ENCODE measurements at places on chromosomes 11 and 22.

GRCh38 chr22:22700631-22701030, 56.2 kb downstream of the GGTLC2 start:
- DNase-seq: no peak

DNA sequence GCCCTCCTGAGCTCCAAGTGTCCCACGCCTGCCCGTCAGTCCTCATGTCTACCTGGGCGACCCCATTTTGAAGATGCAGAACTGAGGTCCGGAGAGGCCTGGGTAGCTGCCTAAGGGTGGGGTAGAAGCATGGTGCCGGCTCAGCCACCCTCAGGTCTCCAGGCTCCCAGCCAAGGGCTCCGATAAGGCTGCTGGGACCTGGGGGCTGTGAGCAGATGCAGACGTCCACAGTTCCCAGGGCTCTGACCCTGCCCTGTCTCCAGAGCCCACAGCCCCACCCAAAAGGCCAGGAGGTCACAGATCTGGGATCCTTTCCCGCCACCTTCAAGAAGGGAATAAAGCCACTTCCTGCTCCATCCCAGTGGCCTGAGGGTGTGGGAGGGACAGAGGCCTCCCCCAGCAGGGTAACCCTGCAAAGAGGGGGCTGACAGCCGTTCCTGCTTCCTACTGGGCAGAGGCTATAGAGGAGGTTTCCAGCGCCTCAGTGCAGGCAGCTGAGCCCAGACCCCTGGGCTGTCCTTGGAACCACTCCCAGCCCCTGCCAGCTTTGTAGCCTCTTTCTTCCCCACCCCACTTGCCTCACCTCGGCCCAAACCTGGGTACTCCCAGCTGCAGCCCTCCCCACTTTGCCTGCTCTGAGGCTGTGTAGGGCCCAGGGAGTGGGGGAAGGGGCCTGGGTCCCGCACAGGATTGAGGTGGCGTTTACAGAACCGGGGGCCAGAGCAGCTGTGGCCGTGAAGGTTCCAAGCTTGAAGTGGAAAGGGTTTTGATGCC, 85.5 kb downstream of the CDKN1C start:
- DNase-seq: peak; percentile 21

- DNase-seq: no peak
Measured at GRCh38 chr22:36753120-36753802, 22.7 kb downstream of the IFT27 start.

DNA sequence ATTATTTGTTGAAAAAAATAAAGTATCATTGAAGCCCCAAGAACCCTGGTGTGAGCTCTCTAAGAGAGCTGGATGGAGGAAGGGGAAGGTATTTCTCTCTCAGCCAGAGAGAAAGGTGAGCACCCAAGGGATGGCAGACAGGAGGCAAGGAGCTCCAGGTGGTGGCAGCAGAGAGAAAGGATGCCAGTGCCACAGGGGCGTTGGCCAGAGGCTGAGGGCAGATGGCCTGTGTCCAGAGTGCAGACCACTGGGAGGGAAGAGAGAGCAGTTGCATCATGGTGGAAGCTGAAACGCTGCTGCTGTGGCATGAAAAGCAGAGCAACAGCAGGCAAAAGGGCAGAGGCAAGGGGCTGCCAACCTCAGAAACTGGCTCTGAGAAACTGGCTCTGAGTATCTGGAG, 8.5 kb downstream of the SPON1 start:
- peak; percentile 57 for DNase-seq

GRCh38 chr22:30080805-30081204, 541 bp downstream of the HORMAD2 start:
- DNase-seq: no peak

- no peak for DNase-seq
Measured at GRCh38 chr11:73218830-73219215, 742 bp downstream of the P2RY2 start.

DNA sequence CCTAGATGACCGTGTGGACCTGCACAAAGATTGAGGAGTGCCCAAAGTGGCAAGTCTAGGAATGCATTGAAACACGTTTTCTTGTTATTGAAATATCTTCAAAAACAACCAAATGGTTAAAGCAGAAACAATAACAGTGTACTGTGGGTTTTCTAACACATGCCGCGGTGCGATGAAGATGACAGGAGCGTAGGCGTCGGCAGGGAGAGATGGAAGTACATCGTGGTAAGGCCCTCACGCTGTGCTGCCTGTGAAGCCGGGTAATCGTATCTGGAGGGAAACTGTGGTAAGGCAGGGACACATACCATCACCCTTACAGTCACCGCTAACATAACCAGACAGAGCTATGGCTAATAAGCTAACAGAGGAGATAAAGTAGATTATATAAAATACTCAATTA, 261.4 kb downstream of the TBC1D22A start:
- no peak for DNase-seq

- peak; percentile 91 for DNase-seq
Measured at GRCh38 chr11:72041364-72042063, 38.8 kb downstream of the NUMA1 start.

GRCh38 chr22:50581950-50582492, 628 bp downstream of the CHKB start:
- no peak for DNase-seq

DNA sequence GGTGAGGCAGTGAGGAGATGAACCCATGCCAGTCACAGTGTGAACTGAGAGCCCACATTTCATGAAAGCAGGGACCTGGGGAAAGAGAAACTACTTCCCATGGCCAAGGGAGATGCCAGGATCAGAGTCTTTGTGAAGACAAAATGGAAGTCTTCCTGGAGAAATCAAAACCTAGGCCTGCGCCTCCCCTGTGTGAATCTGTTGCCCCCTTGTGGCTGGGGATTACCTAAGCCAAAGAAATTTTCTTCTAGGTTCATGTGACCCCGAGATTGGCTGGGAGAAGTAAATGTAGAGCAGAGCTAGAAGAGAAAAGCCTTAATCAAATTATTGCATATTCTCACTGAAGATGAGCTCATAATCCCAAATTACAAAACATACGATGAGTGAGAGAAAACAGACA, 1075.3 kb downstream of the TBC1D22A start:
- no peak for DNase-seq

DNA sequence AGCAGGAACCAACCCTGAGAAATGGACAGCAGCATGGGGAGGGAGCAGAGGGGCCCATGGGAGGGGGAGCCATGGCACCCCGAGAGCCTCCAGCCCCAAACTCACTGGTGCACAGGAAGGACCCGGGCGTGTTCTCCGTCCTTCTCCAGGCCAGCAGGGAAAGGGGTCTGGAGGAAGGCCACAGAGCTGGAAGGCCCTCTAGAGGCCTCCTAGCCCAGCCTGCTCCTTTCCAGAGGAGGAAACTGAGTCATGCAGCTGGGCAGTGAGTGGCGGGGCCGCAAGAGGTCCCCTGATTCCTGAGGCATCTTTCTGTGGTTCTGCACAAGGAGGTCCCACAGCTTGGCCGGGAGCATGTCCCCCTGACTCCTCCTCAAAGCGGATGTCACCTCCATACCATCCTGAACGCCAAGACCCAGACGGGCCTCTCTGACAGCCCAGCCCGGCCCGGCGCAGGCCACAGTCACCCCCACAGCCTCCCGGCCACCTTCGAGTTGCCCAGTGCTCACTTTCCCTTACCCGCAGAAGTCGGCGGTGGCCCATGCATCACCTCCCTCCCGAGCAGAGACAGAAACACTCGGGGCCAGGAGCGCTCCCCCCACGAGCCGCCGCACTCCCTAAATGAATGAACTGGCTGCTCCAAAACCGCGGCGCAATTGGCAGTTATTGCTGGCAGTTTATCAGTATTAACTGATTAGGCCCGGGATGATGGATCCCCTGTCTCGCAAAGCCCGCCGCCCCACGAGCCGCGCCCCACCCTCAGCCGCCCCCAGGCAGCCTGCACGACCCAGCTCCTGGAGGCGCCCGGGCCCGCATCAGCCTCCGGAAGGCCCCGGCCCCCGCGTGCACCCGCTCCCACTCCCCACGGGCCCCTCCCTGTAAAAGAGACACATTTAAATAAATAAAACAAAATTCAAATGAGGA, 272.5 kb downstream of the BUD13 start:
- DNase-seq: peak; percentile 22

- DNase-seq: no peak
Measured at GRCh38 chr22:27207907-27208306, 550.5 kb downstream of the MIAT start.

DNA sequence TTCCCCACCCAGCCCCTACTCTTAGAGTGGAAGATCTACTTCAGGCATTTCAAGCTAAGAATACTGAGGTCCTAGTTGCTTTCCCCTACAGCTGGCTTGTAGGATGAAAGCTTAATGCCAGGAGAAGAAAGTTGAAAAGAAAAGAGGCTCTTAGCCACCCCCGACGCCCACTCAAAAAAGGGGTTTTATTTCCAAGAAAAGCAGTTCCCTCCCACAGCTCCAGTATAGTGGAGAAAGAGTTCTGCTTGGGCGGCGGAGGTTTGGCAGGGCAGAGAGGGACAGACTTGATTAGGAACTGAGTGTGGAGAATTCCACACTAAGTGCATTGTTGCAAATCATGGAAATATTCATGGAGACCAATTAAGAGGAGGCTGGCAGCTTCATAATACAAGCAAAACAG, 470.9 kb downstream of the ETS1 start:
- peak; percentile 15 for DNase-seq

GRCh38 chr11:96102664-96103078, 178.8 kb upstream of the MTMR2 start:
- DNase-seq: no peak

DNA sequence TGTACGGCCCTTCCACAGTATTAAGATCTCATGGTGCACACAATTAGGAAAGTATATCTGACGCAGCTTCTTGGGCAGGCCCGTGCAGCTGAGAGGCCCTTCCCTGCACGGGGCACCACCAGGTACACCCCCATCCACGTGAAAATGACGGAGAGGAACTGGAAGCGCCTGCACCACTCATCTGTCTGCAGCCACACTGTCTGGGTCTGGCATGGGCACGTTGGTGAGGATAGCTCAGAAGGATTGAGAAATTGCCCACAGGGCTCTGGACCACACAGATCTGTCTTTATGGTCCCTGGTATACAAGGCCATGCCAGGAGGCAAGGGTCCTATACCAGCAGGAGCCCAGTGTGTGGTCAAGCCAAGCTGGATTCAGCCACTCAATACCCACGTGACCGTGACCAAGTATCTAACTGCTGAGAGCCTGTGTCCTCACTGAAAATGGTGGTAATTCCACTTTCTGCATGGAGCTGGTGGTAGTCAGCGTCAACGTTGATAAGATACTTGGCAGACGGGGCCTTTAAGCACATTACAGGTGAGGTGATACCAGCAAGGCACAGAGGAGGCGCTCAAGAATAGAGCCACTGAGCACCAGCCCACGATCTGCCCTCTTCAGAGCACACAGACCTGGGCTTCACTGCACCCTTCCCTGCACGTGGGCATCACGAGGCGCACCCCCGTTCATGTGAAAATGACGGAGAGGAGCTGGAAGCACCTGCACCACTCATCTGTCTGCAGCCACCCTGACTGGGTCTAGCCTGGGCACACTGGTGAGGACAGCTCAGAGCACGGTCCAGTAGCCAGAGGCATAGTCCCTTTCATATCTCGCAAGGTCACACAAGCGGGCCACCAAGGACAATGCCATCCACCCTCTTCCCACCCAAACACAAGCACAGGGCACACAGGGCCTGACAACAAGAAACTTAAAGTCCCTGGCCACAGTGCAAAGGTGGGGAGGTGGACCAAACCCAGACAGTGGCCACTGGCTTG, 28.4 kb downstream of the SHANK2 start:
- peak; percentile 10 for DNase-seq

DNA sequence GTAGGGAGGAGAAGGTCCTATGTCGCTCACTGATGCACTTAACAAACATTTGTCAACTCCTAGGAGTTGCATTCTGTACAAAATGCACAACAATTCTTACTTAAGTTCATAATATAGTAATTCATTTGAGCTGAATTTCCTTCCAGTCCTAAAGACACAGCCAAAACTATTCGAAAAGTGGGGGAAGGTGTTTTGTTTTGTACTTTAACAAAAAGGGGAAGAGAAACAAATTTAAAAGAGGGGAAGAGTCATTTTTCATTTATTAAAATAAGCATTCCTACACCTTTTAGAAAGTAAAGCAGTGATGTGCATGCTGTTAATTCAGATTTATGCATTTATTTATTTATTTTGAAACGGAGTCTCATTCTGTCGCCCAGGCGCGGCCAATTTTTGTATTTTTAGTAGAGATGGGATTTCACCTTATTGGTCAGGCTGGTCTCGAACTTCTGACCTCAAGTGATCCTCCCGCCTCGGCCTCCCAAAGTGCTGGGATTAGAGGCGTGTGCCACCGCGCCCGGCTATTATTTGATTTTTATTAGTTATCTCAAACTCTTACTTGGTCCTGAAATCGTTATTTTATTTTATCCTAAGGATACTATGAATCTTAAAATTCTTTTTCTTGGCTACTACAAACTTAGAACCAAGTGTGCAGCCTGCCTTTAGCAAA, 1.1 kb upstream of the FANCF start:
- DNase-seq: no peak

- no peak for DNase-seq
Measured at GRCh38 chr11:84061726-84062125, 775.6 kb upstream of the CCDC90B start.

DNA sequence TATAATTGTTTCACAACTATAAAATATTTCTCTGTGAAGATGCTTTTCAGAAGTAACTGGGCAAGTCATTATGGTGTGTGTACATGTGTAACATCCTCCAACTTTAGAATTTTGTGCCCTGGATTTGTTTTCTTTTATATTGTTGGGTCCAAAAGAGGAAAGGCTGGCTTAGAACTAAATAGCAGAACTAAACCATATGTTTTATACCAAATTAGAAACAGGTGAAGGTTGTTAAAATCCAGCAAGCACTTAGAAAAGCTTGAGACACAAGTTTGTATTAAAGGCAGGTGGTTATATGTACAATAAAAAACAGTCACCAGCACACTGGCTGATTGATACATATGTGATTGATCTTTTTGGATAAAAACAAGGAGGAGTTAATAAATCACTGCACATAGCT, 158.5 kb downstream of the WNT11 start:
- DNase-seq: no peak

DNA sequence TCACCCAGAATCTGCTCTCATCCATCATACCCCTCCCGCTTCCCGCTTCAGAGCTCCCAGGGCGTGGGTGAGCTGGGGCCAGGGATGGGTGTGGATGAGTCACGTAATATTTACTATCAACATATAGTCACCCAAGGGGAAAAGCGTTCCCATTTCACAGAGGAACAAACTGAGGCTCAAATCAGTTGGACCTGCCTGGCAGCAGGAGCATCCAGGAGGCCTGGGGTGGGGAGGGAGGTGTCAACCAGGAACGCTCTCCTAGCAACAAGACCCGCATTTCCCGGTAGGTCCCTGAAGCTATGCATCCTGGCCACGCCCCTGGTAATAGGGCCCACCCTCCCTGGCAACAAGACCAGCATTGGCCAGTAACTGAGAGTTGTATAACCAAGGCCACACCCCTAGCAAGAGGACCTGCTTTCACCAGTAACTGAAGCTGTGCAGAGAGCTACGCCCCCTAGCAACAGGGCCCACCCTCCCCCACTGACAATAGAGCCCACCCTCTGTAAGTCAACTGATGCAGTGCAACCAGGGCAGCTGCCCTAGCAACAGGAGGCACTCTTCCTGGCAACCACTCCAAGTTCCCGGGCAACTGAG, 32.7 kb upstream of the TXNRD2 start:
- peak; percentile 83 for DNase-seq

DNA sequence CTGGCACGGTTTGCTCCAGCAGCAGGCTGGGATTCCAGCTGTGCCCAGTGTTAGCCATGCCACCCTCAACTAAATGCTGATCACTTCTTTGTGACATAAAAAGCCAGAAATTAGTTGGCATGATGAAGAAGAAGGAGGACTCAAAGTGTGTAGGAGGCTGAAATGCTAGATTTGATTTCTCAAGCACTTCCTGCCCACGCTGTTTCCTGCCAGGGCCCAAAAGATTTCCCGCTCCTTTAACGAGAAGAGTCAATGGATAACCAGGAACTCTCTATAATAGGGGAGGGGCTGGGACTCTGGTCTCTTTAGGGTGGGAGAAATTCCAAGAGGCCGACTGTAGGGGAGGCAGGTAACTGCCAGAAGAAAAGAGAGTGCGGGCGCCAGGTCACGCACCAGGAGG, 26.4 kb downstream of the APOL3 start:
- DNase-seq: no peak

All from femur (tissue), 1 donor.